Astrocyte (in vitro differentiated cells and primary cell): ENCODE measurements at places on chromosomes 6 and 20. TPM values are rescaled to one million over a fixed set of nuclear protein-coding genes. Genes with fewer than 3 reads are reported as not detected.

DNA sequence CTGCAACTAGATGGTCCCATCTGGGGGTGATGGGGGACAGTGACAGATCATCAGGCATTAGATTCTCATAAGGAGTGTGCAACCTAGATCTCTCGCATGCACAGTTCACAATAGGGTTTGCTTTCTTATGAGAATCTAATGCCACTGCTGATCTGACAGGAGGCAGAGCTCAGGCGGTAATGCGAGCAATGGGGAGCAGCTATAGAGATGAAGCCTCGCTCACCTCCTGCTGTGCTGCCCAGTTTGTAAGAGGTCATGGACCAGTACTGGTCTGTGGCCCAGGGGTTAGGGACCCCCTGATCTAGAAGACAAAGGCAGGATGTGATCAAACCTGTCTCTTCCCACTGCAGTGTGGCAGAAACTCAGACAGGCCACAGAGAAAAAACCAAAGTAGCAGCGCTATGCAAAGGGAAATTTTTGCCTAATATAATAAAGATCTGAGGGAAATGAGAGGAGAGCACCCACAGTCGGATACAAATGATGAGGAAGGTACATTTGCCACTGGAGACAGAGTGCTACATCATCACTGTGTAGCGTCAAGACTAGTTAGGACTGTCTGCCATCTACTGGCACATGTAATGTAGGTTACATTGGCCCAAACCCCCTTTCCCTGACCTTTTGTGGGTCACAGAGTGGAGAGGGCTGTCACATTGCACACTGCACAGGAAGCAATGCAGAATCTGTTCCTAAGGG lies 4.1 kb upstream of the LY86 start:
- no peaks in the 10 kb centered on the region for H3K36me3 ChIP-seq
- H3K4me3 ChIP-seq = no peak overlapping the region
- no peak overlapping the region for H3K27ac ChIP-seq

GRCh38 chr6:168619560-168620314 lies 178.8 kb downstream of the SMOC2 start:
- no peaks in the 10 kb centered on the region for H3K36me3 ChIP-seq
- no peaks in the 10 kb centered on the region for H3K27me3 ChIP-seq
- H3K4me1 ChIP-seq = no peaks in the 10 kb centered on the region
- H3K27ac ChIP-seq = no peak overlapping the region
- H3K4me3 ChIP-seq = no peak overlapping the region

DNA sequence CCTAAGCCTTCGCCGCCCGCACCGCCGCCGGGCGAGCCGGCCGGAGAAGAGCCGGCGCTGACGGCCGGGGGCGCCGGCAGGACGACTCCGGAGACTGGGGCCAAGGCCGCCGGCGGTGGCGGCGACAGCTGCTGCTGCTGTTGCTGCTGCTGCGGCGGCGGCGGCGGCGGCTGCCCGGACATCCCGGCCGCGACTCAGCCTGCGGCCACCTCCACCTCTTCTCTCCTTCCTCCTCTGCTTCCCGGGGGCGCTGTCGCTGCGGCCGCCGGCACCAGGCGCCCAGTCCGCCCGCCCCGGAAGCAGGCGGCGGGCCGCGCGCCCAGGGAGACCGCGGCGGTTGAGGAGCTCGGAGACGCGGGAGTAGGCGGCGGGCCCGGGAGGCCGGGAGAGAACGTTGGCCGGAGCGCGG lies 307 bp downstream of the RANBP9 start:
- H3K4me1 ChIP-seq = peaks cover 20% of the 10 kb centered on the region
- H3K27me3 ChIP-seq = no peaks in the 10 kb centered on the region
- DNase-seq = peak; percentile 39
- no peaks in the 10 kb centered on the region for H3K36me3 ChIP-seq
- H3K4me3 ChIP-seq = peak overlapping the region; percentile 75

GRCh38 chr6:121533321-121533841 lies 97.9 kb downstream of the GJA1 start:
- DNase-seq = no peak
- H3K36me3 ChIP-seq = no peaks in the 10 kb centered on the region
- H3K27me3 ChIP-seq = no peaks in the 10 kb centered on the region
- no peaks in the 10 kb centered on the region for H3K4me1 ChIP-seq

RNF144B gene
- 3.6 and 7.2 TPM in 2 replicates for total RNA-seq

C6orf52 gene
- 2.3 and 2.9 TPM in 2 replicates for total RNA-seq

GRCh38 chr20:14612391-14612790 lies 275.0 kb upstream of the FLRT3 start:
- H3K4me1 ChIP-seq = no peaks in the 10 kb centered on the region
- H3K27ac ChIP-seq = no peak overlapping the region
- no peaks in the 10 kb centered on the region for H3K27me3 ChIP-seq

CCN6 gene
- total RNA-seq = not detected in 2 replicates

- no peaks in the 10 kb centered on the region for H3K27me3 ChIP-seq
- H3K36me3 ChIP-seq = peaks cover 11% of the 10 kb centered on the region
- DNase-seq = no peak
These were observed 110.2 kb downstream of the AGPAT4 start for GRCh38 chr6:161163466-161164181.

DNA sequence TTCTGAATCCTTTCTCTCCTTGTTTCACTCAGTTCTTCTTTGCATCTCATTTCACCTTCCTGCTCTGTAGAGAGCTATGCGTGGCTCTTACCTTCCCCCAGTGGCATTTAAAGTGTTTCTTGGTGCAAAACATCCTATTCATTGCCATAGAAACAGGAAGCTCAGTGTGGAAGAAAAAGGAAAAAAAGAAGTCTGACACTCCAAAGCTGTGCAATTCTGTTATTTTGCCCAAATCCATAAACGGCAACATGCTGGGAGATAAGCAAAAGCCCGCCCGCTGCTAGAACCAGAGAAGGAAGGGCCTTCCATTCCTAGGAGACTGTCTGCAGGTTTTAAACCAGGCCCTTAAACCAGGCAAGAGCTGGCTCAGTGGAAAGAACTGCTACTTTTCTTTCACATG lies 247.1 kb downstream of the HIVEP2 start:
- no peaks in the 10 kb centered on the region for H3K27me3 ChIP-seq
- H3K4me1 ChIP-seq = peaks cover 28% of the 10 kb centered on the region
- H3K36me3 ChIP-seq = no peaks in the 10 kb centered on the region
- no peak overlapping the region for H3K4me3 ChIP-seq

SMIM28 gene
- total RNA-seq = not detected in 2 replicates

DNA sequence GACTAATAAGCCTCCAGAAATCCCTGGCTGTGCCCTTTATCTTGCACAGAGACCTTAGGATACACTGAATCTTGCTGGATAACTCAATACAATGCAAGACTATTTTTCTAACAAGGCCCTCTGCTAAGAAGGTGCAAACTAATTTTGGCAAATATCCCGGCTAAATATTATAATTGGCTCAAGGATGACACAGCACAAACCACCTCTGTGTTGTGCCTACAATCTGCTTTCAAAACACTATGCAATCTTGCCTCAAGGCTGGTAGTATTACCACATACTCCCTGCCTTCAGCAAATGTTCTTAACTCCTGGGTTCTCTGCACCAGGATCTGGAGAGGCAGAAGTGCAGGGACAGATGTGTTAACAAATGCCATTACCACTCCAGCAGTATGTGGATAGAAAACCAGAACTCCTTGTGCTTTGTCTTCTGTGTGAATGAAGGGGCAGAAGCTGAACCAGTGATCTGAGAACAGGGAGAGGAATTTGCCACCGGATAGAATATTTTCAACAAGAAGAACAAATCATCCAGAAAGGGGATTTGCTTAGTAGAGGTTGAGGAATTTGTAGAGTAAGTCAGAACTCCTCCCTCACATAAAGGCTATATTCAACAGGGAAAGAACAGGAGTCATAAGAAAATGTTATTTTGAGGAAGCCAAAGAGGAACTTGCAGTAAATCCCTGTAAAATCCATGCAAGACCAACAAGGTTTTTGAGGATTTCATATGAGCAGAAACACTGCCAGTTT lies 74.1 kb upstream of the SLC4A11 start:
- H3K4me3 ChIP-seq = no peak overlapping the region
- peaks cover 23% of the 10 kb centered on the region for H3K4me1 ChIP-seq
- peak; percentile 46 for DNase-seq
- H3K27ac ChIP-seq = peak overlapping the region; percentile 31
- peaks cover 12% of the 10 kb centered on the region for H3K36me3 ChIP-seq
